ENCODE measurements at places on chromosomes 1 and 21. TPM values are rescaled to one million over a fixed set of nuclear protein-coding genes. Genes with fewer than 3 reads are reported as not detected.
A peak's percentile ranks its signal among the peaks of the same experiment; 100 is the strongest.

GRCh38 chr21:41950941-41951351 is 2.9 kb downstream of the C2CD2 start:
- H3K36me3 ChIP-seq, result no peaks in the 10 kb centered on the region
- DNase-seq, result no peak

GRCh38 chr21:44918581-44919033 is 2.1 kb downstream of the ITGB2 start:
- no peak overlapping the region for H3K4me3 ChIP-seq
- no peak overlapping the region for H3K27ac ChIP-seq
- H3K4me1 ChIP-seq, result no peaks in the 10 kb centered on the region
- no peaks in the 10 kb centered on the region for H3K36me3 ChIP-seq

- no peaks in the 10 kb centered on the region for H3K36me3 ChIP-seq
- no peaks in the 10 kb centered on the region for H3K4me1 ChIP-seq
- peak; percentile 33 for DNase-seq
Observed at GRCh38 chr1:87953732-87954344, 625.2 kb downstream of the LMO4 start.

- H3K27ac ChIP-seq, result no peak overlapping the region
- no peaks in the 10 kb centered on the region for H3K27me3 ChIP-seq
- peaks cover 5% of the 10 kb centered on the region for H3K4me1 ChIP-seq
- no peaks in the 10 kb centered on the region for H3K36me3 ChIP-seq
Observed at GRCh38 chr1:15837931-15838330, 9.6 kb upstream of the SPEN start.

GRCh38 chr21:42073145-42074099 is 2.3 kb downstream of the UMODL1 start:
- H3K27ac ChIP-seq, result no peak overlapping the region
- H3K4me3 ChIP-seq, result no peak overlapping the region
- no peaks in the 10 kb centered on the region for H3K4me1 ChIP-seq
- no peaks in the 10 kb centered on the region for H3K27me3 ChIP-seq

- no peak overlapping the region for H3K4me3 ChIP-seq
- H3K36me3 ChIP-seq, result no peaks in the 10 kb centered on the region
- H3K27me3 ChIP-seq, result no peaks in the 10 kb centered on the region
- no peaks in the 10 kb centered on the region for H3K4me1 ChIP-seq
Observed at GRCh38 chr1:152646656-152647055, 16.5 kb upstream of the LCE2D start.

GRCh38 chr1:113283914-113284313 is 106.4 kb upstream of the MAGI3 start:
- H3K4me1 ChIP-seq, result no peaks in the 10 kb centered on the region
- DNase-seq, result no peak
- H3K36me3 ChIP-seq, result no peaks in the 10 kb centered on the region
- H3K4me3 ChIP-seq, result no peak overlapping the region
- no peak overlapping the region for H3K27ac ChIP-seq

- H3K36me3 ChIP-seq, result no peaks in the 10 kb centered on the region
- H3K27ac ChIP-seq, result peak overlapping the region; percentile 90
- no peaks in the 10 kb centered on the region for H3K27me3 ChIP-seq
- H3K4me3 ChIP-seq, result no peak overlapping the region
- H3K4me1 ChIP-seq, result peaks cover 30% of the 10 kb centered on the region
Observed at GRCh38 chr1:201175820-201176500, 14.7 kb upstream of the IGFN1 start.

GRCh38 chr1:166947398-166948043 is 27.8 kb downstream of the ILDR2 start:
- peak; percentile 34 for DNase-seq
- peak overlapping the region; percentile 54 for H3K4me3 ChIP-seq
- H3K4me1 ChIP-seq, result no peaks in the 10 kb centered on the region
- no peaks in the 10 kb centered on the region for H3K27me3 ChIP-seq
- no peaks in the 10 kb centered on the region for H3K36me3 ChIP-seq

GRCh38 chr1:216914974-216915373 is 191.7 kb upstream of the ESRRG start:
- H3K4me3 ChIP-seq, result no peak overlapping the region
- H3K27me3 ChIP-seq, result no peaks in the 10 kb centered on the region
- H3K27ac ChIP-seq, result no peak overlapping the region

GRCh38 chr1:155002464-155003226 is at the start of gene ZBTB7B:
Gene ZBTB7B (plus strand): TSS chr1:155002802. CDS start chr1:155014661, 11,859 bp downstream.
- no peaks in the 10 kb centered on the region for H3K27me3 ChIP-seq
- DNase-seq, result peak; percentile 60

DNA sequence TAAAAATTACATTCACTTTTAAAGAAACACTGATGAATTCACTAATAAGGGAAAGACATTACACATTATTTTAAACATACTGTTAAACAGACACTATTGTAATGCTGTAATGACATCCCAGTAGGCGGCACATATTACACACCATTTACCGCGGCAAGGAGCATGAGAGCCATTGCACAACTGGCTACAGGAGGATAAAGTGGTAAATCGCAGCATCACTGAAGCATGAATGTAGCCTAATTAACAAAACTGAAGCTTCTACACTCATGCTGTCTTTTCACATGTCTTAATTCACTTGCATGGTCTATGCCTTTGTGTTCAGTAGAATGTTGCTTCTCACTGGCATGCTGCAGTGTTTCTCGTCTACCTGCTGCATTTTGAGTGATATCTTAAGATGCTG is 1046.0 kb downstream of the MRPL39 start:
- no peaks in the 10 kb centered on the region for H3K36me3 ChIP-seq
- no peak overlapping the region for H3K27ac ChIP-seq
- DNase-seq, result no peak

DNA sequence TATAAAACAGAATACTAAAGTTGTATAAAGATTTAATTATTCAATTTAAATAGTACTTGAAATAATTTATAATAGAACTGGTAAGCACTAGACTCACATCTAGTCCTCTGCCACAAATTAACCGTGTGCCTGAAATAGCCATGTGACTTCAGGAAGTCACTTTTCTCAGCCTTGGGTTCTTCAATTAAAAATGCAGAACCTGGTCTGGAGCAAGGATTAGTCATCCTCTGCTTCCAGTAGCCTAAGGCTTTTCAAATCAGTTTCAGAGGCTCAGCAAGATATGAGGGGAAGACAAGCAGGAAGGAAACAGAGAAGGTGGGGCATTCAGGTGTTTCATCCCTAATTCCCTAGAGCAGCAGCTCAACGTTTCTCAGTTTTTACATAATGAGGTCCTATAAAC is 23.0 kb downstream of the DPH5 start:
- H3K4me3 ChIP-seq, result no peak overlapping the region
- no peak for DNase-seq
- no peaks in the 10 kb centered on the region for H3K27me3 ChIP-seq
- no peaks in the 10 kb centered on the region for H3K36me3 ChIP-seq

GRCh38 chr1:204872262-204872881 is 1.7 kb downstream of the NFASC start:
- no peaks in the 10 kb centered on the region for H3K36me3 ChIP-seq
- DNase-seq, result no peak

DNA sequence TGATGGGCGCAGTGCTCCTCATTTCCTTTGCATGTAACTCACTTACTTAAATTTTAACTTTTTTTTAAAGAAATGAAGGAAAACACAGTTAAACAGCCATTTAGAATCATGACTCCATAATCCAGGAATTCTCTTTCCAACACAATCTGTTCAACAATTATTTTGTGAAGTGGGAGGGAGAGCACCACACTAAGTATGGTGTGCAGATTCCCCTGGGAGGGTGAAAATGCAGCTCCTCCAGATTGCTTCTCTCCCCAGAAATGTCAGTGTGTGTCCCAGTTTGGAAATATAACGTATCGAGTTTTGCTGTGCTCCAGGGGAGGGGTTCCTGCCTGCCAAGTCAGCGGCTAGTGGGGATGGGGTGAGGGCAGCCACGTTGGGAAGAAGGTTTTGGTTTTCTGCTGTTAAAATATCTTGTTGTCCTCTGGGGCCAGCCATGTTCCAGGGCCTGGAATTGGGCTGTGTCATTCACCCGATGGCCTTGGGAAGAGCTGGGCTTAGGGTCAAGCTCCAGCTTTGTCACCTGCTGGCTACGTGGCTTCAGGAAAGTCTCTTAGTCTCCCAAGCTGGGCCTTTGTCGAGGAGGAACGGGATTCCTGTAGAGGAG is 17.3 kb upstream of the DISP3 start:
- H3K4me3 ChIP-seq, result no peak overlapping the region
- DNase-seq, result no peak
- H3K27me3 ChIP-seq, result no peaks in the 10 kb centered on the region
- no peak overlapping the region for H3K27ac ChIP-seq

- peak; percentile 55 for DNase-seq
- H3K36me3 ChIP-seq, result no peaks in the 10 kb centered on the region
- peak overlapping the region; percentile 19 for H3K4me3 ChIP-seq
Observed at GRCh38 chr21:45409466-45410150, 4.6 kb downstream of the COL18A1 start.

GRCh38 chr1:36306210-36306901 is at the start of gene SH3D21:
Gene SH3D21 (plus strand): TSS chr1:36306368. CDS start chr1:36306421, 53 bp downstream.
- H3K4me3 ChIP-seq, result peak within 1 kb of the TSS; percentile 73
- peak within 1 kb of the TSS; percentile 79 for H3K27ac ChIP-seq
- peaks cover 8% of the 10 kb centered on the region for H3K4me1 ChIP-seq
- no peaks in the 10 kb centered on the region for H3K27me3 ChIP-seq
- DNase-seq, result peak; percentile 49
- no peaks in the 10 kb centered on the region for H3K36me3 ChIP-seq

- no peak overlapping the region for H3K27ac ChIP-seq
- no peaks in the 10 kb centered on the region for H3K27me3 ChIP-seq
- H3K4me1 ChIP-seq, result no peaks in the 10 kb centered on the region
- DNase-seq, result no peak
- H3K36me3 ChIP-seq, result no peaks in the 10 kb centered on the region
- no peak overlapping the region for H3K4me3 ChIP-seq
Observed at GRCh38 chr1:156358641-156359040, 10.4 kb upstream of the RHBG start.

GRCh38 chr1:87464022-87464490 is 135.4 kb downstream of the LMO4 start:
- H3K4me1 ChIP-seq, result no peaks in the 10 kb centered on the region
- no peak overlapping the region for H3K27ac ChIP-seq
- H3K27me3 ChIP-seq, result no peaks in the 10 kb centered on the region
- DNase-seq, result no peak
- H3K36me3 ChIP-seq, result no peaks in the 10 kb centered on the region
- no peak overlapping the region for H3K4me3 ChIP-seq

DNA sequence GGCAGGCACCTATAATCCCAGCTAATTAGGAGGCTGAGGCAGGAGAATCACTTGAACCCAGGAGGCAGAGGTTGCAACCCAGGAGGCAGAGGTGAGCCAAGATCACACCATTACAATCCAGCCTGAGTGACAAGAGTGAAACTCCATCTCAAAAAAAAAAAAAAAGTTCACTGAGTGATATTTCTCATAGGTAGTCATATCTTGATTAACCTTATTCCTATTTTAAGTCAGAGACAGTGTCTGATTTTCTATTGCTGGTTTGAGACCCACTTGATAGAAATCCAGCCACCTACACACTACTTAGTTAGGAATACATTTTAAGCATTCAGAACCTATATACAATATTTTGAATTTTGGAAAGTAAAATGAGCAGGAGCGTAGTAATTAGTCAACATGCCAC is 357.4 kb upstream of the ADGRL2 start:
- no peak for DNase-seq
- no peak overlapping the region for H3K4me3 ChIP-seq
- no peak overlapping the region for H3K27ac ChIP-seq
- no peaks in the 10 kb centered on the region for H3K4me1 ChIP-seq

- H3K27me3 ChIP-seq, result no peaks in the 10 kb centered on the region
- H3K4me3 ChIP-seq, result no peak overlapping the region
- no peaks in the 10 kb centered on the region for H3K4me1 ChIP-seq
- DNase-seq, result no peak
- H3K27ac ChIP-seq, result no peak overlapping the region
Observed at GRCh38 chr1:116537040-116537831, 33.6 kb downstream of the CD58 start.

GRCh38 chr1:2311184-2312032 is 79.9 kb downstream of the MORN1 start:
- peaks cover 16% of the 10 kb centered on the region for H3K4me1 ChIP-seq
- peaks cover 8% of the 10 kb centered on the region for H3K27me3 ChIP-seq
- peak; percentile 77 for DNase-seq
- peak overlapping the region; percentile 36 for H3K27ac ChIP-seq

GRCh38 chr1:21338573-21339355 is 48.5 kb upstream of the ECE1 start:
- no peaks in the 10 kb centered on the region for H3K27me3 ChIP-seq
- peak overlapping the region; percentile 60 for H3K27ac ChIP-seq
- no peak overlapping the region for H3K4me3 ChIP-seq
- H3K4me1 ChIP-seq, result peaks cover 57% of the 10 kb centered on the region
- no peaks in the 10 kb centered on the region for H3K36me3 ChIP-seq

GRCh38 chr1:156080241-156080862 is 1.9 kb downstream of the MEX3A start:
- DNase-seq, result no peak
- H3K27ac ChIP-seq, result no peak overlapping the region
- no peaks in the 10 kb centered on the region for H3K27me3 ChIP-seq
- H3K4me1 ChIP-seq, result peaks cover 3% of the 10 kb centered on the region
- H3K36me3 ChIP-seq, result no peaks in the 10 kb centered on the region

- peaks cover 8% of the 10 kb centered on the region for H3K4me1 ChIP-seq
- H3K4me3 ChIP-seq, result peak overlapping the region; percentile 98
- no peak for DNase-seq
- peak overlapping the region; percentile 79 for H3K27ac ChIP-seq
Observed at GRCh38 chr1:112395256-112395820, 676 bp upstream of the CTTNBP2NL start.

GRCh38 chr1:55315552-55315951 is 100.4 kb upstream of the USP24 start:
- no peaks in the 10 kb centered on the region for H3K27me3 ChIP-seq
- H3K27ac ChIP-seq, result no peak overlapping the region
- no peaks in the 10 kb centered on the region for H3K4me1 ChIP-seq
- no peak for DNase-seq
- no peak overlapping the region for H3K4me3 ChIP-seq
- H3K36me3 ChIP-seq, result no peaks in the 10 kb centered on the region

DNA sequence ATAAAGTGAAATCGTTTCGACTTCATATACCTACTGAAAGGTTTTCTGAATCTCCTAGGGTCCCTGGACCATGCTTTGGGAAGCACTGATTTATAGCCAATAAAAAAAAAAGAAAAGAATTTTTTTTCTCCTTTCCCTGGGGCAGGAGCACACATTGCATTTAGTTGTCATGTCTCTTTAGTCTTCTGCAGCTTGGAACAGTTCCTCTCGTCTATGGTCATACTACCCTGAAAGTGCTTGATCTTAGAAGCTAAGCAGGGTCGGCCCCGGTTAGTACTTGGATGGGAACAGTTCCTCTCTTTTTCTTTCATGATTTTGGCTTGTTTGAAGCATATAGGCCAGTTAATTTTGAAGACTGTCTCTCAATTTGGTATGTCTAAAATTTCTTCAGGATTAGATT is 3.7 kb upstream of the SERPINC1 start:
- no peaks in the 10 kb centered on the region for H3K27me3 ChIP-seq
- DNase-seq, result no peak
- H3K4me1 ChIP-seq, result no peaks in the 10 kb centered on the region
- H3K36me3 ChIP-seq, result no peaks in the 10 kb centered on the region
- no peak overlapping the region for H3K27ac ChIP-seq

NTMT2 gene
- not detected for total RNA-seq

CRABP2 gene
- total RNA-seq, result not detected

BTBD8 gene
- 4.3 TPM for total RNA-seq

KLF17 gene
- not detected for total RNA-seq

AIM2 gene
- total RNA-seq, result 0.52 TPM

TMPRSS15 gene
- total RNA-seq, result not detected

CD1B gene
- not detected for total RNA-seq

RGS7 gene
- total RNA-seq, result not detected
